ENCODE measurements at places on chromosomes 3 and 15.

DNA sequence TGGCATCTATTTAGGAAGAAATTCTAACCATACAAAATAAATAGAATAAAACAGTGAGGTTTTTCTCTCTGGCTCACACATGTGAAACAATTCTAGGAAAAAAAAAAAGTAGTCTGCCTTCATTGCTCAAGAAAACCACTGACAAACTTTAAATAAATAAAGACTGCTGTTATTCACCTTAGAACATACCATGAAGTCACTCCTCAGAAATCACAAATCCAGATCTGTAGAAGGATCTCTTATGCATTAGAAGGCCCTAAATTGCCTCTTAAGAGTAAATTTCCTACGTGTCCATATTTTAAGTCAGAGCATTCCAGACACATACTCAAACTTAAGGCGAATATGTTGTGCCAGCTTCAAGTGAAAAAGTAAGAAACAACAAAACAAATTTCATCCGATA is 217.3 kb downstream of the ZIC4 start:
- no peak for DNase-seq

DNA sequence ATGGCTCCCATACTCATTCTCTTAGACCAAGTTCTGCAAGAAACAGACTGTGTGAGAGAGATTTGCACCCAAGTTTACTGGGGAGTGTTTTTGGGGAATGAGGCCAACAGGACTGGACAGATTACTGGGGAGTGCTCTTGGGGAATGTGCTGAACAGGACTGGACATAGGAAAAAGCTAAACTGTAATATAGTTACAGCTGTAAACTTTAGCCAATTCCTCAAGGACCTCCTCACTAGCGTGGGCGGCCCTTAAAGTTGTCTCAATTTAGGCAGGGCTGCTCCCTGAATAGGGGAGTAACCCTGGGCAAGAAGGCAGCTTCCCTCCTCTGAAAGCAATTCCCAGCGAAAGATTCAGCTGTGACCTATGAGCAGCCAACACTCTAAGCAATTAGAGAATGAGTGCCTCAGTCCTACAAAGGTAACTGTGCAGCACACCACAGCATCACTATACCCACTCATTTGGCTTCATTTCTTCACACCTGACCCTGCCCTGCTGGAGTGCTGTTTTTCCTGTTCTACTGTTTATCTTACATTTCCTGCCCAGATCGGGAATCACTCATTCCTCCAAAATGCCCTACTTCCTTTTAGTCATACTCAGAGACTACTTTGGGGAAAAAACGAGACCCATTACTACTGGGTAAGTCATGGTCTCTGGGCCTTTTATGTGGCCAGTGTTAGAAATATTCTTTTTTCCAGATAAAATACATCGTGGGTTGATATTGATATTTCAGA is 41.3 kb upstream of the TRIM42 start:
- no peak for DNase-seq

GRCh38 chr3:31035681-31036080 is 141.2 kb upstream of the GADL1 start:
- DNase-seq, result no peak

DNA sequence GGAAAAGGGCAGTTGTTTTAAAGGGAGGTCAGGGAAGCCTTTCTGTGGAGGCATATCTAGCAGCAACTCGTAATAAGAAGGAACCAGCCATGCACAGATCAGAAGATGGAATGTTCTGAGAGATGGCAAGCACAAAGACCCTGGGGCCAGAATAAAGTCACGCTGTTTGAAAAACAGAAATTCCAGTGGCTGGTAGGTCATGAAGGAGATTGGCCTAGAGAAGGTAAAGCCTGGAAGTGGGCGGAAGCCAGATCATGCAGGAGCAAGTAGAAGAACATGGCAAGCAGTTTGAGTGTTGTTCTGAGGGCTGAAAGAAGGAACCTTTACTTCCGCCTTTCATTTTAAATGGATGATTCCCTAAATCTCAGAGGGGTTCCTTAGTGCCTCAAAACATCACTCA is 208.1 kb upstream of the PPP2R3A start:
- DNase-seq, result no peak

DNA sequence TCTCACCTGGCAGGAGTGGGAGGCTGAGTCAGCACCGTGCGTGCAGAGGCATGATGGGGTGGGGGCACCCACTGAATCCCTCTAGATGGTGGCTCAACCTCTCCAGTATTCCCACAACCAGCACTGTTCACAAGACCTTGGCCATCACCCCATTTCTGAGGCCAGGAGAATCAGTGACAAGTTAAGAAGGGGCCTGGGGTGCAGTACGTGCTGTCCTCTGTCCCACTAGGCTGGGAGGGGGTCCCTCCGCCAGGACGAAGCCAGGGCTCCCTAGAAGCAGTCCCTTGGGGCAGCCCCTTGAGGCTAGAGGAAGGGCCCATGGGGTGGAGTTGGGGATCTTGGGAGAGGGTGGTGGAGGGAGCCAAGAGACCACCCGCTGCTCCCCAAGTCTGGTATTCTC is 4.8 kb downstream of the MYL3 start:
- no peak for DNase-seq

- no peak for DNase-seq
These were observed 133.7 kb downstream of the VGLL4 start for GRCh38 chr3:11510001-11510340.

DNA sequence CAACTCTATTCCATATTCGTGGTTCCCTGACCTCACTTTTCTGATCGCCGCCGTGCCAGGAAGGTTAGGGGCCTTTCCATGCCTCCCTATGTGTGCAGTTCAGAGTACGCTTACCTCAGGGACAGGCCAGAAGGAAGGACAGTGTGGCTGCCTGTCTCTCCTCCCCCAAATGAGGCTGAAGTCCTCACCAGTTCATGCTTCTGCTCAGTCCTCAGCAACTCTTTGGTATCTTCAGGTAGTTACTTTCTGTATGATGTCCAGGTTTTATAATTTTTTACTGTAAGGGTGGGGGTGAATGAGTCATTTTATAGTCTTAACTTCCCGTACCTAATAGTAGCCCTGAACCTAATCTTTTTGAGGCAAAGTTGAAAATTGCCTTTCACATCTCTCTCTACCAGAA is 98.7 kb downstream of the VPS8 start:
- no peak for DNase-seq

DNA sequence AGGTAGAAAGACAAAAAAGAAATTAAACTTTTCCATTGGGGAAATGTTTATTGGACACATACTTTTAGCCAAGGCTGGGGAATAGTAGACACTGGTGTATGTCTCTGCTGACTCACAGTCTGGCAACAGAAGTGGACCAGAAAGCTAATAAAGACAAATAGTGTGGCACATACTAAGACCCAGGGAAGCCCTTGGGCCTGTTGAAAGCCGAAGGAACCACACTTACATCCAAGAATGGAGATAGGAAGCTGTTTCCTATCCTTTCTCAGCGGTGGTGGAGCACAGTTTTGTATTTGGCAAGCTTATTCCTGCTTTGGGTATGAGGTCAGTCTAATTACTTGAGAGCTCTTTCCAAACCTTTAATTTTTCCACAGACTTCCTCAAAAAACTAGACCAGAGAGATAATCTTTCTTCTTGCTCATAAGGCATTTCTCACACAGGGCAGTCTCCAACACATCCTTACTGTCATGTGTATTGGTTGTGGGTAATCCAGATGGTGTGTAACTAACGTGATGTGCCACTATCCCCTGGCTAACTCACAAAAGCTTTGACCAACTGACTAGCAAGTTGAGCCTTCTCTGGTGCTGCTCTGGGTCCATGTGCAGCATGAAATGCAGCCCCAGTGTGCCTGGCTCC is 279.1 kb upstream of the IGF1R start:
- DNase-seq, result no peak

GRCh38 chr15:66130496-66131034 is 123.0 kb downstream of the MEGF11 start:
- DNase-seq, result no peak

DNA sequence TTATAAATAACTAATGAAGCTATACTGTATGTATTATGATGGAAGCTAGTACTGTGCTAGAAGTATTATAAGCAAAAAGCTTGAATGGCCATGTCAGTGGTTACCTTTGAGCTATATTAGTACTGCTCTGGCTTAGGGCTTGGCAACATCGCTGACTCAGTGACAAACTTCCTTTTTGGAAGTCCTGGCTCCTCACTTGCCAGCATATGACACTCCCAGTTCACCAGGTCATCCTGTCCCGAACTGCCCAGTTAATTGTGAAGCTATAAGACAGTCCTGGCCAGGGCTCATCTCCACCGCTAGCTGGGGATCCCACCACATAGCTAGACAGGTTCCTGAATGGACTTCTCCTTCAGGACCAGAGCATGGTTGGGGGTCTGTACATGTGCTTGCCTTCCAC is 31.9 kb downstream of the RAB8B start:
- DNase-seq, result no peak

DNA sequence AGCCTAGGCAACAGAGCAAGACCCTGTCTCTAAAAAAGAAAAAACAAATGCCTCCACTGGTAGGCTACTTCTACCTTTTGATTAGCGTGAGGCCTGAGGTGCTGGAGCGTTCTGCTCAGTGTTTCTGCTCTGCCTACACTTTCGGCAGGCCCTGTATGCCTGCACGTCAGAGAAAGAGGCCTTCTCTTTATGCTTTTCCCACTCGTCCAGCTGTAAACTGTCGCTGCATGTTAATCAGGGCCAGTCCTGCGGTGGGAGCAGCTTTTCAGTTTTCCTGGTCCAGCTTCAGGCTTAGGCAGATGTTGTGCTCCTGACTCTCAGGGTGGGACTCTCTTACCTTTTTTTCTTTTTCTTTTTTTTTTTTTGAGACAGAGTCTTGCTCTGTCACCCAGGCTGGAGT is 25.3 kb downstream of the CSPG5 start:
- no peak for DNase-seq

GRCh38 chr3:195802795-195803194 is 8.9 kb downstream of the MUC4 start:
- DNase-seq, result no peak

DNA sequence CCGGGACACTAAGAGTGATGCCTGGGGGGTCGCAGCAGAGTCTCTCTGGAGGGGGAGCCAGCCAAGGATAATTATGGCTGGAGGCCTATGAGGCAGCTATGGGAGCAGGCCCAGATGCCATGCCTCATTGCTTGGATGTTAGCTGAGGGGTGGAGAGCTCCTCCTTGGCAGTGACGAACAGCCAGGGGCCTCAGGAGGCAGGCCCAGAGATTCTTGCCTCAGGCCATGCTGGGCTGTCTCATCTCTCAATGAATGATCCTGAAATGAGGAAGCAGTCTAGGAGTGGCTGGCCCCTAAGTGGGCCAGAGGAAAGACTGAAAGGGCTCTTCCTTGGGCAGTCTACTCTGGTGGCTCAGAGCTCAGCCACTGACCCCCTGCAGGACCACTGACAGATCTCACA is 21.3 kb downstream of the KIF9 start:
- no peak for DNase-seq

DNA sequence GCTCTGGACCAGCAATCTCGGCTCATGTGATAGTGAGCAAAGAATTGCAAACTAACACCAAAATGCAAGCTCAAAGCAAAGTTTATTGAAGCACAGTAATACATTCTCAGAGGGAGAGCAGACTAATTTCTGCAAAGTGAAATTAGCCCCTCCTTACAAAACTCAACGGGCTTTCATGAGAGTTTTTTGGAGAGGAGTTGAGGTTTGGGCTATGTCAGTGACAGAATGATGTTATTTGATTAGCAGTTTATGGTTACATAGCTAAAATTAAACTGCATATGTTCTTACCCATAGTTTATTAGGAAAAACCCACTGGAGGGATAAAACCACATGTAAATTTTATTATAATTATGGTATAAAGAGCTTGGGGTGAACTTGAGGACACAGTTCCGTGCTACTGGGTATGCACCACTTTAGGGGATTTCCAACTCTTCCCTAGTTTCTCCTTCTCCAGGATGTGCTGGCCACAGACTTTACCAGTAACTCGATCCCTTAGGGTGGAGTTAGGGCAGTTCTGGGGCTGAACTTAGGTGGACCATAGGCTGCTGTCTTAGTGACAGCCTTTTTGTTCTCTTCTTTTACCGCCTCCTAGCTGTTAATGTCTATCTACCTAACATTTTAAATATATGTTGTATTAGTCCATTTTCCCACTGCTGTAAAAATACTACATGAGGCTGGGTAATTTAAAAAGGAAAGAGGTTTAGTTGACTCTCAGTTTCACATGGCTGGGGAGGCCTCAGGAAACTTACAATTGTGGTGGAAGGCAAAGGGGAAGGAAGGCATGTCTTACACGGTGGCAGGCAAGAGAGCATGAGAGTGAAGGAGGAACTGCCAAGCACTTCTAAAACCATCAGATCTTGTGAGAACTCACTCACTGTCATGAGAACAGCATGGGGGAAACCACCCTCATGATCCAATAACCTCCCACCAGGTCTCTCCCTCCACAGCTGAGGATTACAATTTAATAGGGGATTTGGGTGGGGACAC is 8.9 kb upstream of the AADACL2 start:
- DNase-seq, result no peak

- DNase-seq, result no peak
These were observed 68.5 kb downstream of the GPR176 start for GRCh38 chr15:39851500-39852092.

- no peak for DNase-seq
These were observed 59.1 kb downstream of the TRIM42 start for GRCh38 chr3:140736863-140737460.

GRCh38 chr15:62306851-62307504 is 141.9 kb upstream of the C2CD4B start:
- DNase-seq, result no peak

DNA sequence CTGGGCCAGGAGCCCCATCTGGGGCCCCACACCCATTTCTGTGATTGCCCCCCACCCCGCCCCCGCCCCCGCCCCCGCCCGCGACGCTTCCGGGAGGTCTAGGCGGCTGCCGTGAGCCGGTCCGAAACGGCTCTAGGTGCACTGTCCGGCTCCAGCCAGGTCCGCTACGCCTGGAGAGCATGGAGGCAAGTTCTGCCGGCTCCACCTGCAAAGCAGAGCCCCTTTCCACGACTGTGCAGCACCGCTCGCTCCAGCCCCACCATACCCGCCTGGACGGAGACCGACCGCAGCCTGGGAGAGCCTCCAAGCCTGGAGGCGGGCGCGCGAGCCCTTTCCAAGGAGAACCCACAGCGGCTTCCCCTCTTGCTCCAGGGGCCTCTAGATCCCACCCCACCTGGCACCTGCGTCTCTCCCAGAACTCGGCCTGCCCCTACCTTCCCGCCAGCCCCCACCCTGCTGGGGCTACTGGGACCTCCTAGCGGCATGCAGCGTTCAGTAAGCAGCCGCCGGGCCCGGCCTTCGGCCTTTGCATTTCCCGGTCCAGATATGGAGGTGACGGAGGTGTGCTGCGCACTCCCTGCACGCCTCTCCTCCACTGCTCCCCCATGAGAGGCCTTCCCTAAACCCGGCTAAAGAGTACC is 66.2 kb downstream of the KLF13 start:
- DNase-seq, result no peak

DNA sequence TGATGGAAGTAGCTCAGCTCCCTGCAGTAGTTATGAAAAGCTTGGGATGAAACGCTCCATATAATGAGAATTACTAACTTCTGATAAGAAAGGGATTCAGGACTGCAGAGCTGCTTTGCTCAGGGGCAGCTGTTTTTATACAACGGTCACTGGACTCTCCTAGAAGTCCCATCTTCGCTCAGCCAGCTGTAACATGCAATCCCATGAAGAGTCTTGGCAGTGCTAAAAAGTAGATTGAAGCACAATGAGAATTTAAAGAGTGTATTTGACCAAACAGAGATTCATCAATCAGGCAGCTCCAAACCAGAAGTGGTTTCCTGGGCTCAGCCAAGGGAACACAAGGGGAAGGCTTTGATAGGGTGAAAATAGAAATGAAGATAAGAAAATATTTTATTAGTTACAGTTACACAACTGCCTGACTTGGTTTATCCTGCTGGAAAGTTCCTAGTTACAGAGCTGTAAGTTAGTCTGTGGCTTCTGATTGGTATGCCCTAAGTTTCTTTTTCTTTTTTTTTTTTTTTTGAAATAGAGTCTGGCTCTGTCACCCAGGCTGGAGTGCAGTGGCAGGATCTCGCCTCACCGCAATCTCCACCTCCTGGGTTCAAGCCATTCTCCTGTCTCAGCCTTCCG is 24.1 kb downstream of the SIDT1 start:
- DNase-seq, result no peak

Measured in activated CD4-positive, alpha-beta T cell treated with anti-CD3 and anti-CD28 coated beads, Interleukin-2, amount 50 U/mL, for 24 hours (primary cell).